Natural killer cell (primary cell): ENCODE measurements at places on chromosomes 11 and 22. TPM values are rescaled to one million over a fixed set of nuclear protein-coding genes. Genes with fewer than 3 reads are reported as not detected.

GRCh38 chr11:27319072-27319471 is 43.9 kb downstream of the CCDC34 start:
- no peak overlapping the region for H3K27ac ChIP-seq
- no peak overlapping the region for H3K4me3 ChIP-seq
- no peaks in the 10 kb centered on the region for H3K4me1 ChIP-seq
- DNase-seq: no peak
- no peaks in the 10 kb centered on the region for H3K36me3 ChIP-seq
- no peaks in the 10 kb centered on the region for H3K27me3 ChIP-seq

DNA sequence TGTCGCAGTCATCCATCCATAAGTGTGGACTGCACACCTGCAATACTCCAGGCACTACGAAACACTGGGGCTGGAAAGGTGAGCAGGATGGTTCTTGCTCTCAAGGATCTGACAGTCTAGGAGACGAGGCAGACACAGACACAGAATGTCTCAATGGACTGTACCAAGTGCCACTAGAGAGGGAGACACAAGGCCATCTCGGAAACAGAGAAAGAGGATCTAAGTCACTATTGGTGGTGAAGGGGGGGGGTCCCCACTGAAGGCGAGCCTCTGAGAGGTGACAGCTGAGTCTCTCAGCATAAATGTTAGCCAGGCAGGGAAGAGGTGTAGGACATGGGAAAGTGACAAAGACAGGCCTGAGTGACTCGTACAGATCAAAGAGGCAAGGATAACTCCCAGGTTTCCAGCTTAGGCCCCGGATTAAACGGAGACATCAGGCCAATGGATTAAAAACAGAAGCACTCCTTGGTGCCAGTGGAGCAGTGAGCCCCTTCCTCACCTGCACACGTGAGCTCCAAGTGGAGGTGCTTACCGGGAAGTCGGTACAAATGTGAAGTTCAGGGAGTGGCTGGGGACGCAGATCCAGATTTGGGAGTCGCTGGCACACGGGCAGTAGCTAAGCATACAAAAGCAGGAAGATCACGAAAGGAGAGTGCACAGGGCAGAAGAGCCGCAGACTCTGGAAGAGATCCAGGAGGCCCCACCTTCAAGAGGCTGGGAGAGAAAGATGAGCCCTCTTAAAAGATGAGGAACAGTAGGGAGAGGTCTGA is 117.2 kb downstream of the MICAL3 start:
- H3K4me1 ChIP-seq: no peaks in the 10 kb centered on the region
- H3K36me3 ChIP-seq: peaks cover 6% of the 10 kb centered on the region
- H3K27me3 ChIP-seq: no peaks in the 10 kb centered on the region
- no peak for DNase-seq

DNA sequence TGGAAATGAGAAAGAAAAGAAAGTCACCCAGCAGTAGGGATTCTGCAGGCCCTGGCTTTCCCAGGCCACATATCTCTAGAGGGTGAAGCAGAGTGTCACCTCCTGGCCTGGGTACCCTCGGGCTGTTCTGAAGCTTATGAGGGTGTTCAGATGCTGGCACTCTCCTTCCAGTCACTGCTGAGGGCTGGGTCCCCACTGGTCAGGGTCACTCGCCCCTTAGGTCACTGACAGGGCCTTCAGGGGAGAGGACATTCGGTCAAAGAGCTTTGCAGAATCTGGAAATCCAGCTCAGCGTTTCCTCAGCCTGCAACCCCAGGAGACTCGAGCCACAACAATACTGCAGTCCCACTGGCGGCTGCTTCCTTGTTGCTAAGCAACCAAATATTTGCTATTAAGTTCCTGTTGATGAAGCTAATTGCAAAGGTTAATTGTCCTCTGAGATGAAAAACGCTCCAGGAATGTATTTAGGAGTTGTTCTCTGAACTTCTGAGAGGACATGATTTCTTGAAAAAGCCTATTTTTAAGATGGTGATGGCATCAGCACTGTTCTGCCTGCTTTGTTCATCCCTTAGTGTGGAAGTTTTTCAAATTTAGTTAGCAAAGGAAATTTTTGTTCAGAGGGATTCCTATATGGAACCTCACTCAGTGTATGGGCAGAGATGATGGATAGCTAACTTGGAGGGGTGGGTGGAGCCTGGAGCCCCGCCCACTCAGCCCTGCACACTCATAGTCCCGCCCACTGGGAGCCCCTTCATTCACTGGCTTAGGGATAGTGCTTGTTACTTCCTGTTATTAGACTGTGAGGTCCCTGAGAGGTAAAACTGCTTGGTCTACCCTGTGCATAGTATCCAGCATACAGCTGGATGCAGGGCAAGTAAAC is 109.2 kb downstream of the CSNK2A3 start:
- H3K36me3 ChIP-seq: no peaks in the 10 kb centered on the region
- H3K27me3 ChIP-seq: no peaks in the 10 kb centered on the region
- no peak overlapping the region for H3K27ac ChIP-seq
- no peak for DNase-seq

DNA sequence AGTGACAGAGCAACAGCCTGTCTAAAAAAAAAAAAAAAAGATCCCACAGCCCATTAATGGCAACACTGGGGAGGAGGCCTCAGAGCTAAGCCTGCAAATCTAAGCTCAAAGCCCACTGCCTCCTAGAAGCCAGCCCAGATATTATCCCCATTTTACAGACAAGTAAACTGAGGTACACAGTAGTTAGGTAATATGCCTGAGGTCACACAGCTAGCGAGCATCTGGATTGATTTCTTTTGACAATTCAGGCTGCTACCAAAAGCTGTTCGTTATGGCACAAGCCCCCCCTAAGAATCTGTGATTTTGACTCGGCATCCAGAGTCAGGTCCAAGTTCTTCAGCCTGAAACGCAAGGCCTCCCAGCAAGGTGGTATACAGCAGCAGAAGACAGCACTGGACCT is 13.7 kb downstream of the ELFN2 start:
- H3K4me3 ChIP-seq: no peak overlapping the region
- peaks cover 40% of the 10 kb centered on the region for H3K4me1 ChIP-seq
- no peak overlapping the region for H3K27ac ChIP-seq
- peaks cover 22% of the 10 kb centered on the region for H3K27me3 ChIP-seq
- no peaks in the 10 kb centered on the region for H3K36me3 ChIP-seq

- H3K27me3 ChIP-seq: no peaks in the 10 kb centered on the region
- no peaks in the 10 kb centered on the region for H3K36me3 ChIP-seq
- no peak for DNase-seq
- no peak overlapping the region for H3K27ac ChIP-seq
- no peak overlapping the region for H3K4me3 ChIP-seq
These were observed 239.5 kb downstream of the NTM start for GRCh38 chr11:131609921-131610320.

The TSKU gene
- not detected for total RNA-seq

The SOX10 gene
- total RNA-seq: not detected

The AP5B1 gene
- total RNA-seq: 13.9 TPM
